CD4-positive, alpha-beta T cell treated with Interferon alpha-2 for 1 hour (primary cell): ENCODE measurements at places on chromosomes 5 and 9.
A peak's percentile ranks its signal among the peaks of the same experiment; 100 is the strongest.

DNA sequence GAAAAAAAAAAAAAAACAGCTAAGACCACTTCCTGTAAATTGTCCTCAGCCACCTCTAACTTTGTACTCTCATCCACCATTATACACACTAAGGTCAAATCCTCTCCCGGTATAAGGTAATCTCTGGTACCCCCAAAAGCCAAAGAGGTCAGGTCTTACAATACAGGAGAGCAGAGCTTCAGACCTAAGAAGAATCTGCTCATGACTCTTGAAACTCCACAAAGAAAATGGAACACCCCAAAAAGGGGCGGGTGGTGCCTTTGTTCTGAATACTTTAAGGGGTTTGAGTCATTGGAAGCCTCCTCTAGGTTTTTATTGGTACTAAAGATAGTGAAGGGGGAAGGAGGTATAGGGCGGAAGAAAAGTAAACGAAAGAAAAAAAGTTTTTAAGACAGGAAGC, 69.8 kb downstream of the COL15A1 start:
- DNase-seq, result no peak

GRCh38 chr5:61167382-61167781, 5.1 kb upstream of the SMIM15 start:
- no peak for DNase-seq

GRCh38 chr5:159849437-159850083, 66.7 kb upstream of the ADRA1B start:
- no peak for DNase-seq

- DNase-seq, result no peak
Measured at GRCh38 chr9:109250311-109250741, 70.5 kb downstream of the EPB41L4B start.

GRCh38 chr9:126883636-126884035, 23.2 kb downstream of the ZBTB34 start:
- DNase-seq, result no peak

DNA sequence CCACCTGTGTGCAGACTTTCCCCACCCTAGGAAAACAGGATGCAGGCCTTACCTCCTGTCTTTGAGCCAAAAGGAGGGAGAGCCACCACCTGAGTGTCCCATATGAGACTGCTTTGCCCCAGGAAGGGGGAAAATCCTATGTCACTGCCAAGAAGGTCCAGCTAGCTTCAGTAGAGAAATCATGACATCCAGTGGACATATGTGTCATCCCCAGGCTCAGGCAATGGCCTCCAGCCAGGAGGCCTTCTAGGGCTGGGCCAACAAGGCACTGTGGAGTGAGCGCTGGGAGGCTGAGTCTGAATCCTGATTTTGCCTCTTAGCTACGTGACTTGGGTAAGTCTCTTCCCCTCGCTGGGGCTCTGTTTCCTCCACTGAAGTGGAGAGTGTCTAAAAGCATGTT, 60.2 kb downstream of the SMIM23 start:
- DNase-seq, result no peak

DNA sequence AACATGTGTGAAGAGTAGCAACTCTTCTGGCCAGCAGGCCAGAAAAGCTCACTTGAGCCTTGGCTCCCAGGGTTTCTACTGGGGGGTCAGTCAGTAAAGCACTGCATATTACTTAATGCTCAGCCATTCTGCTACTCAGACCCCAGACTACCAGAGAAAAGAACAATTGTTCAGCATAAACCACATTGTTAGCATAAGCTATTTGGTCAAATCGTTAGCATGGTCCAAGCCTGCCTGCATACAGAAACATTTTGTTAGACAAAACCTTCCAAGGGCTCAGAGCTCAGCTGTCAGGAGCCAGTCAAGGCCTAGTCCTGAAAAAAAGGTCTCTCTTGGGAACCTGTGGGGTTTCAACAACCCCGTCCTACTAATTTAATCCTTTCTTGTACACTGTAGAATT, 449.3 kb downstream of the PRR16 start:
- no peak for DNase-seq

DNA sequence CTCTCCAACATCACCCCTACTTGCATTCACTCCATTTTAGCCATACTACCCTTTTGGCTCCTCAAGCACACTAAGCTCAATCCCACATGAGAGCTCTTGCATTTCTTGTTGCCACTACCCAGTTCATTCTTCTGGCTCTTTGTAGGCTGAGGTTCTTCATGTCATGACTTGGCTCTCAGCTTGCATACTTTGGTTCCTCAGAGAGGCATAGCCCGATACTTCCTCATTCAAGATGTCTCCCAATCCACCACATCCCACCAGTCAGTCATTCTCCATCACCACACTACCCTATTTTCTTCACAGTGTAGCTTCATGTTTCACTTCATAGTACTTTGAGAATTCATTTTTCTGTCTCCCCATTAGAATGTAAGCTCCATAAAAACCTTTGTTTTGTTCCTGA, 116.7 kb downstream of the NR6A1 start:
- DNase-seq, result no peak

GRCh38 chr9:131214286-131214856, 61.9 kb downstream of the FAM78A start:
- no peak for DNase-seq

- DNase-seq, result no peak
Measured at GRCh38 chr9:24035816-24036215, 209.8 kb upstream of the ELAVL2 start.

DNA sequence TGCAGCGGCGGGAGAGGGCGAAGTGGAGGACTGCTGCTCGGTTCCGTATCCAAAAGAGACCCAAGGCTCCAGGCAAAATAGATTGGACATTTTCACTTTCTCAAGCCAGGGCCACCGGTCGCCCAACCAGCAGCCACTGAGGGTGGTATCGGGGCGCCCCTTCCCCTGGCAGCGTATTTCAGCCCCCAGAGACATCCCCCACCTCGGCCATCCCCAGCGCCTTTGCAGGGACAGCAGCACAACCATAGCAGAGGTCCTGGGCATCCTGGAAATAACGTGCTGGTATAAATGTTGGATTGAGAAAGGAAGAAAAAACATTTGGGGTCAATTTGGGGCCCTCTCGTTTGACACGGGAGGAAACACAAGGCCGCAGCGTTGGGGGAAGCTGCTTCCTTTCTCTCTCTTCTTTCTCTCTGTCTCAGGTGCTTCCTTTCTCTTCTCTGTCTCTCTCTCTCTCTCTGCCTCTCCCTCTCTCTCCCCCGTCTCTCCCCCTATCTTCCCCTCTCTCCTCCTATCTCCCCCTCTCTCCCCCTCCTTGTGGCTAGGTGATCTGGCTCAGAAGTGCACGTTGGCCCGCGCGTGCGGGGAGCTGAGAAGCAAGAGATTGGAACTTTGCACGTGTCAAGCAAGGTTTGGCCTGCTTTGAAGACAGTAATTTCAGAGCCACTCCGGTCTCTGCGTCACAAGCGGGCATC, 624 bp upstream of the RETREG1 start:
- DNase-seq, result peak; percentile 48

DNA sequence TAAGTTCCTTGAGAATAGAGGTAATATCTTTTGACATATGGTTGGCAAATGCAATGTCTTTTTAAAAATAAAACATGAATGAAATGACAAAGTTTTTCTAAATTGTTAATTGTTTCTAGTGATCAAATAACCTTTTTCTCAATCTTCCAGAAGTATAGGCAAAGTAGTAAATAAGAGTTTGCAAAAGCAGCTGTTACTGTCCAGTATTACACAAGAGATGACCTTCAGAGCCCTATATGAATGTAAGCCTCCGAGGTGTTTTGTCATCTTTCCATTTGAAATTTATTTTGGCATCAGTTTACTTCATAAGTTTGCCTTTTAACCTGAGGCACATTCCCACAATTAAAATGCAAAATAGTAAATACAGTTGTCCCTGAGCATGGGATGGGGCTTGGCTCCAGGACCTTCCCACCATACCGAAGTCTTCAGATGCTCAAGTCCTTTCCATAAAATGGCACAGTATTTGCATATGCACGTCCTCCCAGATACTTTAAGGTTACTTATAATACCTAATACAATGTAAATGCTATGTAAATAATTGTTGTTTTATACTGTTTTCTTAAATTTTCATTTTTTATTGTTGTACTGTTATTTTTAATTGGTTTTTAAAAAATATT, 65.6 kb downstream of the MEGF9 start:
- DNase-seq, result no peak

DNA sequence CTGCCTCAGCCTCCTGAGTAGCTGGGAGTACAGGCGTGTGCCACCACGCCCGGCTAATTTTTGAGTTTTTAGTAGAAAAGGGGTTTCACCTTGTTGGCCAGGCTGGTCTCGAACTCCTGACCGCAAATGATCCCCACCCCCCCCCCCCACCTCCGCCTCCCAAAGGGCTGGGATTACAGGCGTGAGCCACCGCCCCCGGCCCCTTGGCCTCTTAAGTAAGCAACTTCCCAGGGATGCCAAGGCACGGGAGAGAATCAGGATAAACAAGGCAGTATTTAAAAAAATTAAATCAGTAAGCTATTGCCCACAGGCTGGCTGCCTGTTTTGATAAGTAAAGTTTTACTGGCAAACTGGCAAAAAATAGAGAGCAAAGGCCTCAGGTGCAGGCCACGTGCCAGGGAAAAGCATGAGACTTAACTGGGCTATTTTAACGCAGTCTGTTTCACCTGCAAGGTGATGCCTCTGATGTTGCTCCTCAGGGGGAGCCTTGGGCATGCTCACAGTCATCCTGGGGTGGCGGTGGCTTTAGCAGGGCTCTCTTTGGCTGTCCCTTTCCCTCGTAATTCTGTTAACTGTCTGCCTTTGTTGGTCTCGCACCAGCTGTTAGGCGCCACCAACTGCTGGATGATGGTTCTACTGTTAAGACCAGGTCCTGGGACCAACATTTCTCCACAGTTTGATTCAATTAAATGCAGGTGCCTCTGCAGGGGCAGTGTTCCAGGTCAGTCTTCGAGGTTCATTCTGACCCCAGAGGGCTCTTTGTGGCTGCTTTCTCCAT, 19.4 kb upstream of the RNF130 start:
- no peak for DNase-seq

DNA sequence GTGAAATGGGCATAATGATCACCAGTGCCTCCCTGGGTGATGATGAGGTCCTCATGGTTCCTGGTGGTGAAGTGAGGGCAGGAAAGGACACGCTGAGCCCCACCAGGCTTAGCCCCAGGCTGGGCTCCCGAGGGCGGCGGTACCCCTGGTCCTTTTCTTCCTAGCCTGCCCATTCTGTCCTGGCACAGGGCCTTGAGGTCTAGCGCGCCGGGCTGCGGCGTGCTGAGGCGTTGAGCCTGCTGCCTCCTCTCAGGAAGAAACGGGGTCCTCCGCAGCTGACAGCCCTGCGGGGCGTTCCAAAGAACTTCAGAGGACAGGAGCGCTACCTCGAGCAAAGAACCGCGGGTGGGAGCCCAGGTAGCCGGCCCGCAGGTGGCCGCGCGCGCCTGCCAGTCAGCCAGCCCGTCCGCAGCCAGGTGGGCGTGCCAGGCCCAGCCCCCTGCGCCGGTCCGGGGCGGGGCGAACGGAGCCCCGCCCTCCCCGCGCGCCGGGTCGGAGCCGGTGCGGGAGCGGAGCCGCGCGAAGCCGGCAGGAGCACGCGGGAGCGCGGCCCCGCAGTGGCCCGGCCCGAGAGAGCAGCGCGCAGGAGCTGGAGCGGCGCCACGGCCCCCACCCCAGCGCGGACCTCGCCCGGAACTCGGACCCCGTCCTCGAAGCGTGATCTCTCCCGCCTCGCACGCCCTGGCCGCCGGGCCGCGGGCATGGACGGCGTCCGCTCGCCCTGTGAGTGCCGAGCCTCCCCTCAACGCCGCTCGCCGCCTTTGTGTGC, at the start of gene WNK2:
WNK2 (plus strand) TSS at position 477 of the 769 bp plus-strand sequence. CDS start 791 bp downstream, outside the sequence.
- peak; percentile 36 for DNase-seq

- DNase-seq, result no peak
Measured at GRCh38 chr5:6540111-6540827, 91.6 kb downstream of the UBE2QL1 start.
